Stimulated activated CD8-positive, alpha-beta memory T cell treated with anti-CD3 and anti-CD28 coated beads, Interleukin-7, amount 100 ng/mL, for 4 hours (primary cell): ENCODE measurements at places on chromosomes 16 and 17.

DNA sequence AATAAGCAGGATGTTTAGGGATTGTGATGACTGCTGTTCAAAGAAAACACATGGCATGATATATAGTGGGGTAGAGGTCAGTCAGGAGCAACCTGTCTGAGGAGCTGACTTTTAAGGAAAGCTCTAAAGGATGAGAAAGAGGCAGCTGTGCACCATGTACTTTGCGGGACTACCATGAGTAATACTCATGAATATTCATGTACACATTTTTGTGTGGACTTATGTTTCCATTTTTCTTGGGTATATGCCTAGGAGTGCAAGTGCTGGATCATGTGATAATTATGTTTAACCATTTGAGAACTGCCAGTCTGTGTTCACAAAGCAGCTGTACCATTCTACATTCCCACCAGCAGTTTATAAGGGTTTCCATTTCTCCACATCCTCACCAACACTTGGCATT lies 35.8 kb downstream of the BEAN1 start:
- no peak for DNase-seq

GRCh38 chr17:46842835-46843234 lies 8.5 kb upstream of the WNT9B start:
- DNase-seq = no peak

- no peak for DNase-seq
Observed at GRCh38 chr17:81838753-81839255, 4.0 kb upstream of the PPP1R27 start.

- DNase-seq = no peak
Observed at GRCh38 chr16:28163699-28164098, 48.1 kb downstream of the XPO6 start.

DNA sequence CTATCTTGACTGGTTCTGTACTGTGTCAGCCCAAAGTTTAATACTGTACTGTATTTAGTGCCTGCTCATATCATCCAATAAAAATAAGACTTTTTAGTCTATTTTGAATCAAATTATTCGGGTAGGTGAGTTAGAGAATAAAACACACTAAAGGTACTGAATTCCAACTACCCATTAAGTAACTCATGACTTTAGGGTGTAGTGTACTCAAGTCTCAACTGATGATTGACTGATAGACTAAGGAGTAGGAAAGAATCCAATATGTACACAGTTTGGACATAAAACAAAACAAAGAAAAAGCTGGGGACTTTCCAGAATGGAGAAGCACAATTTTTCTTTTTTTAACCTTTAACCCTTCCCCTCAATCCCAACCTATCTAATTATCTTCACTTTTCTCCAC lies 4.1 kb downstream of the EZH1 start:
- no peak for DNase-seq

GRCh38 chr17:18093616-18094408 lies 6.1 kb downstream of the DRG2 start:
- DNase-seq = no peak
